ENCODE measurements at places on chromosomes 7 and 10. TPM values are rescaled to one million over a fixed set of nuclear protein-coding genes. Genes with fewer than 3 reads are reported as not detected.

DNA sequence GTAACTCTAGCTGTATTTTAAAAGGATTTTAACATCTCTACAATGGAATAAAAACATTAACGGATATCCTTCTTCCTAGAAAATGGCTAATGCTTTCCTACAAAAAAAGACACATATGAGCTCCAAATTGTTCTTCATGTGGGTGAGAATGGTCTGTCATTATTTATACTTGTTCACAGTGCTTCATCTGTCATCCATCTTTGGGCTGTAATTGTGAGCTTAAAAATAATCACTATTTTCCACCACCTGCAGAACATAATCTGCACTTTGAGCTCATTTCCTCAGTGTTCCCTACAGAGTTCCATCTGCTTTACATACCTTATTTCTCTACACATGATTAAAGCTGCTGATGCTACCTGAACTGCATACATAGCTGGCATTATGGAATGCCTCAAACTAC lies 979.1 kb upstream of the C7orf33 start:
- no peak for DNase-seq

DNA sequence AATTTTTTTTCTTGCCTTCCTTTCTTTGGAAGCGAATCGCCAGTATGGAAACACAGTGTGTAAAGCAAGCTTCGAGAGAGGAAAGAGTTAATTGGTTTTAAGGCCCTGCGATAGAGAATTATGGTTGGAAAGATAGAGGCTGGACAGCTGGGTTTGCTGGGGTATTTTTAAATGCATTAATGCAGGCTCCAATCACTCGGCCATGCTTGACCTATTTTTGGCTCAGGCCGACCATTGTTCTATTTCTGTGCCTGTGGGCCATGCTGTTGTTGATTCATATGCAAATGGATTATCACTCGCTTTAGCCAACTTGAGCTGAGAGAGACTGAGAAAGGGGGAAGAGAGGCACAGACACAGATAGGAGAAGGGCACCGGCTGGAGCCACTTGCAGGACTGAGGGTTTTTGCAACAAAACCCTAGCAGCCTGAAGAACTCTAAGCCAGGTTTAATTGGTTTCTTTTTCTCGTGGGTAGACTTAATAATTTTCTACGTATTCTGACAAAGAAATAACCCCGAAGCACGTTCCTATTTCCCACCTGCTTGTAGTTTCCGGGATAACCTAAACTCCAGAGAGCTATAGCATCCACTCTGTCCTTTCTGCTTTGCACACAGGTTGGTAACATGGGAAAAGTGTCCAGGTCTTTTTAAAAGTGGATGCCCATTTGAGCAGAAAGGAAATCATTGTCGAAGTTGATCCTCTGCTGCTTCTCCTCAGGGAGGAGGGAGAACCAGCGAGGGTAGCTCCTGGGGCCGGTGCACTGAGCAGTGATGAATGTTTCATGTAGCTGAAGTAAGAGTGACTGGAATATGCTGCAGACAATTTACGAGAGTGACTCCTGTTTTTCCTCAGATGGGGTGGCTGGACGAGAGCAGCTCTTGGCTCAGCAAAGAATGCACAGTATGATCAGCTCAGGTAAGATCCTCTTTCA lies at the start of gene HDAC9:
Gene HDAC9, plus strand, starts transcription at position 338 of the 929 bp plus-strand sequence. Its CDS starts 554 bp downstream, at position 892.
- peak; percentile 67 for DNase-seq

GRCh38 chr10:22599048-22599561 lies 115.3 kb downstream of the PIP4K2A start:
- peak; percentile 87 for DNase-seq

The TAC1 gene
- not detected for total RNA-seq

GRCh38 chr10:129956876-129957673 lies 7.0 kb downstream of the EBF3 start:
- no peak for DNase-seq

The TMEM236 gene
- total RNA-seq = 0.14 TPM

The FKBP6 gene
- total RNA-seq = not detected

The PRLHR gene
- not detected for total RNA-seq

The ELN gene
- total RNA-seq = not detected

The ANXA8 gene
- 0.68 TPM for total RNA-seq

- DNase-seq = no peak
Measured at GRCh38 chr7:116340943-116341907, 130.9 kb downstream of the TES start.

DNA sequence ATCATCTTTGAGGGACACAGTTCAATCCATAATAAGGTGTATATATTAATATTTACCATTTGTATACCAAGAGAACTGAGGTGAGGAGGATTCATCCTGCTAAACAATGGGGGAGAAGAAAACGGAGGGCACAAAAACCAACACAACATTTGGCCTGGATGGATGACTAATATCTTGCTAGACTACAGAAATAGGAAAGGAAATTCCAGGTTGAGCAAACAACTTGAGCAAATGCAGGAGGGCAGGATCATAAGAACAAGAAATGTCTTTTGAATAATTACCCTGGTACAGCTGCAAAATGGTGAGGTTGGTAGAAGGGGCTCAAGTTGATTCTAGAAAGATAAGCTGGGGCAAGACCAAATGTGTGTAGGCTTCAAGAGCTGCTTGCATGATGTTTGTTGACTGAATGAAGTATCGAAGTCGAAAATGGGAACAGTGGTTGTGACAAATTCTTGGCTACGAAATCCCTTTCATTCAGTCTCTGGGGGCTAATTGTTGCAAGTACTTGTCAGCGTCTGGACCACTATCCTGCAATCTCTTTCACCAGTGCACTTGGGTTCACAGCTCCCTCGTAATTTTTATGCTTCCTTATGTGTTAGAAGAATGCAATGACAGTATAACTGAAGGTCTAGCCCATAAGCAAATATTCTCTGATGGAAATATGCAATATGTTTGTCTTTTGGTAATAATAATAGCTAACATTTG lies 176.2 kb downstream of the PTEN start:
- no peak for DNase-seq

DNA sequence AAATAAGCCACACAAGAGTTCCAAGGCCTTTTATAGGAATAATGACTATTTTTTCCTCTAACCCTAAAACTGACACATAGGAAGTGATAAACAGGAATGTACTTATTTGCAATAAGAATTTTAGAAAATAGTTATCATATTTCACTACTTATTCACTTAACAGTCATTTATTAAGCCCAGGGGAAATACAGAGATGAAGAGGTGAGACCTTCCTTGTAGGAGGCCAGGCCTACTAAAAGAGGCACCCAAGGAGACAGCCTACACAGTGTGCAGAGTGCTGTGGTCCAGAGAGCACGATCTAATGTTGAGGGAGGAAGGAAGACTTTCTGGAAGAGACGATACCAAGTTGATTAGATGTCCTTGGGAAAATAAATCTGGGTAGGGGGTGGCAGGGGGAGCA lies 45.0 kb upstream of the PPP1R3C start:
- DNase-seq = no peak

DNA sequence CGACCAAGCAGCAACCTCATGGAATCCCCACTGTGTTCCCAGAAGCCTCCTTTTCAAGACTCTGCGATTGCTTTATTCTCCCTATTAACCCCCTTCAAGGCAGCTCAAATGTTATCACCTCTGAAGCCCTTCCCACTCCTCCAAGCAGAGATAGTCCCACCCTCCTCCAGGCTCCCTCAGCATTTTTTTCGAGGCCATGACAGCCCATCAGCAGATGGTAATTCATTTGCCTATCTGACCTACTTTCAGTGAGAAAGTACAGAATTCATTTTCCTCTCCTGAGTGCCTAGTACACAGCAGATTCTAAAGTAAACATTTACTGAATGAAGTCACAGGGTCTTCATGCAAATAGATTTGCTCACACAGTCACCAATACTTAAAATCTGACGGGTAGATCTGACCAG lies 47.8 kb downstream of the HERPUD2 start:
- no peak for DNase-seq

The HTR7 gene
- total RNA-seq = not detected

All from Caki2 (cell line).